Activated T-helper 17 cell treated with anti-CD3 and anti-CD28 coated beads, Interleukin-2, amount 50 U/mL, for 72 hours (primary cell): ENCODE measurements at places on chromosomes 11 and 22. TPM values are rescaled to one million over a fixed set of nuclear protein-coding genes. Genes with fewer than 3 reads are reported as not detected.

GRCh38 chr22:39087881-39088684 lies 9.0 kb upstream of the APOBEC3H start:
- no peak for ATAC-seq

DNA sequence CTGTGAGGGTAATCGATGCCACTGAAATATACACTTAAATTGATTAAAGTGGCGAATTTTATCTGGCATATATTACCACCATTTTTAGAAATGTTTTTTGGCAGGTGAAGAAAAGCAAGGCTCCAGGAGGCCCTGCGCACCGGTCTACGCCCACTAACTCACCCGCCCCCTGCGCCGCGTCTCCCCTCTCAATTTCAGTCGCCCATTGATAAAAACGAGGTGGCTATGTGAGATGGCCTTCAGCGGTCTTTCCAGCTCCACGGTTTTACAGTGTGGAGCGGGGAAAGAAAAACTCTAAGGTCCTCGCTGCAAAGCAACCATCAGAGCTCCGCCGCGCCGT lies 602 bp upstream of the AQP11 start:
- ATAC-seq: peak; percentile 32

DNA sequence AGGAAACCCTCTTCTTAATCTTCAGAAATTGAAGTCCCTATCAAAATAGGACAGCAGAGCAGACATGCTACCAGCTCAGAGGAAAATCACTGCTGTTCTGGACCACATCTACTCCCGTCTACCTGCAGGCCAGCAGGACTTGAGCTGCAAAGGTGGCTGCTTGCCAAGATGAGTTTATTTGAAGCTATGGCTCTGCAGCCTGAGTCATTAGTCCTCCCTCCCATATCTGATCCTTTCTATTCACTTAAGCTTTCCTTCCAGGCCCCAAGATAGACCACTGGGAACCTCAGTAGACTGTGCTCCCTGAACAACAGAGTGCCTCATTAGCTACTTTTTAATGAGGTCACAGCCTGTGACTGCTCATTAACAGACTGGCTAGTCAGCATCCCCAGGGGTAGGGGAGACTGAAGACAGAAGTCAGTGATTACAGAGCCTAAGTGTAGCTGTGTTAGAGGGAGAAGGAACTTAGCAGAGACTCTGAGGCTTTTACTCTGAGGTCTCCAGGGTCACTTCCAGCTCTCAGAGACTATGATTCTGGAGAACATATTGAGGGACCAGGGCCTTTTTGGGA lies 6.8 kb upstream of the OR10A2 start:
- no peak for ATAC-seq

DNA sequence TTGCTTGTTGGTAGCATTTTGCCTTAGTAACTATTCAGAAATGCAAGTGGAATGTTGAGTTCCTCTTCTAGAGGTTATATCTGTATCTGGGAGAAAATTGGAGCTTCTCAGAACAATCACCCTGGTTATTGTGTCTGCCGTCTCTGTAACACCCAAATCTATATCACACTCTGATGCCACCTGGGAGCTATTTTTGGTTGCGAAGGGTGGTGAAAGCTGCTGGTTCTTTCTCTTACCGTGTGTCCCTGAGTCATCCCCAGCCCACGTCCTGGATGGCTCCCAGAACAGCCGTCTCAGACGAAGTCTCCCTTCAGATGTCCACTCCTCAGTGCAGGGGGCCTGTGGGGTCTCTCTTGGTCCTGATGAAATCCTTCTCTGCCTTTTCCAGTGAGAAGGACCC lies 83.5 kb downstream of the C22orf31 start:
- no peak for ATAC-seq

DNA sequence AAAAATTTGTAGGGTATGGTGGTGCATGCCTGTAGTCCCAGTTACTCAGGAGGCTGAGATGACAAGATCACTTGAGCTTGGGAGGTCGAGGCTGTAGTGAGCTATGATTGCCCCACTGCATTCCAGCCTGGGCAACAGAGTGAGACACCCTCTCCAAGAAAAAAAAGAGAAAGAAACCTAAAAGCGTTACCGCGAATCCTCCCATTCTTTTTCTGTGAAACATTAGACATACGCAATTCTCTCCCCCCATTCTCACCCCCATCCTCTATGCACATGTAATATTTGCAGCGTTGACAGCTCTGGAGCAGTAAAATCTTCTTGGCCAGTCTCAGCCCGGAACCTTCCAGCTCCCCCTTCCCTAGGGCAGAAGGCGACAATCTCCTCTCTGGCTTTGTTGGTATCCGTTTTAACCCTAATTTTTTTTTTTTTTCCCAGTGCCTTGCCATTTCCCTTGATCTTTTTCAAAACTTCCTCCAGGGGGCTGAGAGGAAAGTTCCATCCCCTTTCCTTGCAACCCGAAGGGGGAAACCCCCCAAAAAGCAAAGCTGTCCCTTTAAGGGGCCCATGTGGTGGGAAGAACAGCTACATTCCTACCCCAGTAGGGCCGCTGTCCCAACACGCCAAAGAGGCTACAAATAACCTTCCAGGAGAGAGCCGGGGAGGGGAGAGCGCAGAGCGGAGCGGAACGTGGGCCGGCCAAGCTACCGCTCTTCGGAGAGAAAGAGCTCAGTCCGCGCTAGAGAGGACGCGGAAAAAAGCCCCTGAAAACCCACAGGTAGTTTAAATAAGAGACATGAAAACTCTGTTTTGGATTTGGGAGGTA lies 1.9 kb downstream of the LRP4 start:
- ATAC-seq: peak; percentile 36

The XKR3 gene
- not detected for total RNA-seq

GRCh38 chr22:42194953-42195352 lies 64.3 kb upstream of the CYP2D6 start:
- no peak for ATAC-seq

The CARD18 gene
- not detected for total RNA-seq

DNA sequence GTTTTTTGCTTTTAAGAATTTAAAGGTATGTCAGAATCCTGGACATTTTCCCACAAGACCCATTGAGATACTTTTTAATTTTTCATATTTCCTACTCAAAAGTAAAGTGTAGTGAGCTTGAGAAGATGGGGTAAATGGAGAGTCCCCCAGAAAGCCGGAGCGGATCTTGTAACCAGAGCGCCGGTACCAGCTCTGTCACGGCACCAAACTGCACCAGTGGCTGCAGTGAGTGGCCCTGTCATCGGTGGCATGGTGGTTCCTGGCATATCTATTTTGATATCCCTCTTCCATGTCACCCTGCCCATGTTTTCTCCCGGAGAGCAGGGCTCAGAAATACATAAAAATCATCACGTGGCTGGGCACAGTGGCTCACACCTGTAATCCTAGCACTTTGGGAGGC lies 19.3 kb downstream of the DDX25 start:
- ATAC-seq: no peak

- peak; percentile 59 for ATAC-seq
These were observed 689 bp downstream of the RAB39A start for GRCh38 chr11:107928767-107929507.

DNA sequence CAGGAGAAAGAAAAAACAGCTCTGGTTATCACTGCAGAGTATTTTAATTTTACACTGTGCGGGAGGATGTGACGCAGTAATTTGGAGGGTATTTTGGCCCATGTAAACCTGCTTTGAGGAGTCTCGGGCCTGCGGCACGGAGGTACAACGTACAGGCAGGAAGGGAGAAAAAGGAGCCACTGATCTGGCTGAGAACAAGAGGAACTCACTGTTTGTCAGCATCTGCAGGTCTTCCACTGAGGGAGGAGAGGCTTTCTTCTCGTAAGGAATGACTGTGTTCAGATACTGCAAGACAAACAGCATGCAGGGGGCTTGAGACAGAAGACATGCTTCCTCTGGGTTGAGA lies 44.0 kb downstream of the FEZ1 start:
- ATAC-seq: no peak

The LDLRAD3 gene
- total RNA-seq: 0.19 TPM

GRCh38 chr11:103317118-103317517 lies 207.9 kb downstream of the DYNC2H1 start:
- ATAC-seq: no peak

- ATAC-seq: no peak
These were observed 12.0 kb upstream of the GAB2 start for GRCh38 chr11:78429660-78430059.

GRCh38 chr11:70625582-70626518 lies 227.5 kb downstream of the CTTN start:
- ATAC-seq: no peak

The KCTD14 gene
- total RNA-seq: not detected

- ATAC-seq: peak; percentile 24
These were observed at the start of gene PARVG for GRCh38 chr22:44180706-44181032. PARVG (plus strand) TSS chr22:44180925; CDS start chr22:44183330, 2,405 bp downstream.

The C11orf52 gene
- not detected for total RNA-seq

The OR5B21 gene
- total RNA-seq: 2.9 TPM

The CNTN5 gene
- not detected for total RNA-seq

DNA sequence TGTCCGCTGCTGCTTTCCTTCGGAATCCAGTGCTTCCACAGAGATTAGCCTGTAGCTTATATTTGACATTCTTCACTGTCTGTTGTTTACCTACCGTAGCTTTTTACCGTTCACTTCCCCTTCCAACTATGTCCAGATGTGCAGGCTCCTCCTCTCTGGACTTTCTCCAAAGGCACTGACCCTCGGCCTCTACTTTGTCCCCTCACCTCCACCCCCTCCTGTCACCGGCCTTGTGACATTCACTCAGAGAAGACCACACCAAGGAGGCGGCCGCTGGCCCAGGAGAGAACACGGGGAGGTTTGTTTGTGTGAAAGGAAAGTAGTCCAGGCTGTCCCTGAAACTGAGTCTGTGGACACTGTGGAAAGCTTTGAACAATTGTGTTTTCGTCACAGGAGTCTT lies 15.4 kb upstream of the ST14 start:
- no peak for ATAC-seq

The FAM181B gene
- not detected for total RNA-seq

- ATAC-seq: no peak
These were observed 42.3 kb downstream of the GRAMD1B start for GRCh38 chr11:123472236-123472935.

DNA sequence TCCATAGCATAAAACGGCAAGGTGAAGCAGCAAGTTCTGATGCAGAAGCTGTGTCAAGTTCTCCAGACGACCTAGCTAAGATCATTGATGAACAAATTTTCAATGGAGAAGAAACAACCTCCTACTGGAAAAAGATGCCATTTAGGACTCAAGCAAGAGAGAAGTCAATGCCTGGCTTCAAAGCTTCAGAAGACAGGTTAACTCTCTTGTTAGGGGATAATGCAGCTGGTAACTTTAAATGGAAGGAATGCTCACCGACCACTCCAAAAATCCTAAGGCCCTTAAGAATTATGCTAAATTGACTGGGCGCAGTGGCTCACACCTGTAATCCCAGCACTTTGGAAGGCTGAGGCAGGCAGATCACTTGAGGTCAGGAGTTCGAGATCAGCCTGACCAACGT lies 31.3 kb downstream of the CLTCL1 start:
- no peak for ATAC-seq

GRCh38 chr11:130480186-130480585 lies 31.7 kb downstream of the ADAMTS15 start:
- ATAC-seq: no peak

DNA sequence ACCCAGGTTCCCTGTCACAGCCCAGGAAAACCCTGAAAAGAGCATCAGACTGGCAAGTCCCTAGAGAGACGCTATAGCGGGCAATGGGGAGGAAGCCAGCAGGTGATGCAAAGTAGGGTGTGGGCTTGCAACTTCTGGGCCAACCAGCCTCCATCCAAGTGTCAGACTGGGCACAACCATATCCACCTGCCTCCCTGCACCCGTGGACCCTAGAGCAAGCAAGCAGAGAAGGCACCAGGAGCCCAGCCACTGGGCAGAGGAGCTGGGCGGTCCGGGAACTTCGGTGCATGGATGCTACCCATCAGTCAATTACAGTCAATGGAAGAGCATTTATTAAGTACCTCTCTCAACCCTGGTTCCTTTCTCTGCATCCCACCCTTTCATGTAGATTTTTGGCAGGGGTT lies 2.8 kb downstream of the NECTIN1 start:
- no peak for ATAC-seq

DNA sequence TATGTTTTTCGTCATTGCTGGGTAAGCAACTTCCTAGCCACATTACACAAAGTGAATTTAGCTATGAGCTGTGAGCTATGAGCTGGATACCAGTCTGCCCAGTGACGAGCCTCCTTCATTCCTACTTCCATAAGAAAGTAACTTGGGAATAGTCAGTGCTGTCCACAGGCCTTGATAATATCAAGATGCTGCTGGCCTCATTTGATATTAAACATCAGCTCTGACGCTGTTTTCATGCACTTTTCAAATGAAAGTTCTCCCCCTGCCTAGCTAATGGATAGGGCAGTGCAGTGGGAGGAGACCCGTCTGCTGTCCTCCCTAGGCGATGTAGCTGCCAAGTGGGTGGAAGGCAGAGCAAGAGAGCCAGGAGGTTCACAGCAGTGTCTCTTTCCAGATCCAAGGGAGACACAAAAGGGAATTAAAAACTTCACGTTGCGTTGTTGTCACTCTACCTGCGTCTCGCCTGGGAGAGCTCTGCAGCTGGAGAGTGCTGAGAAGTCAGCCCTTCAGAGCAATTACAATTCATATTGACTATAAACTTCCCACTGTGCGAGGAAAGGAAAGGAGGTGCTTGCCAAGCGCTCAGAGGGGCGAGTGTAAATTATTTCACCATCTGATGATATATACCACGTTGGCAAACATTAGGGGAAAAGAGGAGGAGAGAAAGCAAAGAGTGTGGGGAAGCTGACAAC lies 861.4 kb downstream of the NTM start:
- ATAC-seq: no peak

DNA sequence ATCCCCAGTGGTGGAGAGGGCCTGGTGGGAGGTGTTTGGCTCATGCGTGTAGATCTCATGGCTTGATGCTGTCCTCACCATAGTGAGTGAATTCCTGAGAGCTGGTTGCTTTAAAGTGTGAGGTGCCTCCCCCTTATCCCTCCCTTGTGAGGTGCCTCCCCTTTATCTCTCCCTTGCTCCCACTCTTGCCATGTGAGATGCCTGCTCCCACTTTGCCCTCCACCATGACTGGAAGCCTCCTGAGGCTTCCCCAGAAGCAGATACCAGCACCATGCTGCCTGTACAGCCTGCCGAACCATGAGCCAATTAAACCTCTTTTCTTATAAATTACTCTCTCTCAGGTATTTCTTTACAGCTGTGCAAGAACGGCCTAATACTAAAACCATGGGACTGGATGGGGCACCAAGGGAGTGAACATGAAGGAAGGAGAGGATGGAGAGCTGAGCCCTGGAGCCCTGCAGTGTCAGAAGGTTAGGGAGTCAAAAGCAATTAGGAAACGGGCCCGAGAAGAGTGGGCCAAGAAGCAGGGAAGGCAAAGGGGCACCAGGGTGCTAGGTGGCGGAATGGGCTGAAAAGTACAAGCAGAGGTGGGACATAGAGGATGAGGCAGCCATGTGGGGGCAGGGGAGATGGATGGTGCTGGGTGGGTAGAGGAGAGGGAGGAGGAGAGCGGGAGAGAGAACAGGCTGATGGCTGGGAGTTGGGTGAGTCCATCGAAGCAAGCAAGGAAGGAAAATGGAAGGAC lies 9.4 kb downstream of the IFITM10 start:
- no peak for ATAC-seq

- ATAC-seq: no peak
These were observed 3.5 kb downstream of the LARGE2 start for GRCh38 chr11:45926001-45926401.
